ENCODE measurements at places on chromosomes 7 and 10.

GRCh38 chr10:3740157-3740871, 44.7 kb downstream of the KLF6 start:
- no peak for DNase-seq

DNA sequence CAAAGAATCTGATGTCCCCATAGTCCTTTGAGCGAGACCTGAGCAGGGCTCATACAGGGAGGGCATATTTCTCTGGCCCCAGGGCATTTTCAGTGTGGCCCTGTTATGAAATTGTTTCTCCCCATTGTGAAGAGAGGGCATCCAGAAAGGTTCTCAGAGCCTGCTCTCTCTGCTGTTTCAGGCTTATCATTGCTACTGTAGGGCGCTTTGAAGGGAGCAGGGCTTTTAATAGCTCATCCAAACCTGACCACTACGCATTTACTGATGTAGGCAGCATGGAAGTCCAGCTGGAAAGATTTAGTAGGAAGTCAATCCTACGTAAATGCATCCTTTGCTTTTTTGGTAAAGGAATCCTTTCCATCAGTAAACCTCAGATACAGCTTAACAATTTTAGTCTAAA, 68.1 kb downstream of the PRPF18 start:
- DNase-seq = no peak

- DNase-seq = no peak
These were observed 78.5 kb downstream of the SEC61G start for GRCh38 chr7:54680377-54681005.

GRCh38 chr10:71779641-71780040, 6.3 kb upstream of the VSIR start:
- no peak for DNase-seq

GRCh38 chr7:45660201-45660900, 86.2 kb downstream of the ADCY1 start:
- peak; percentile 76 for DNase-seq

GRCh38 chr10:99456931-99457288, 26.5 kb upstream of the GOT1 start:
- DNase-seq = no peak

DNA sequence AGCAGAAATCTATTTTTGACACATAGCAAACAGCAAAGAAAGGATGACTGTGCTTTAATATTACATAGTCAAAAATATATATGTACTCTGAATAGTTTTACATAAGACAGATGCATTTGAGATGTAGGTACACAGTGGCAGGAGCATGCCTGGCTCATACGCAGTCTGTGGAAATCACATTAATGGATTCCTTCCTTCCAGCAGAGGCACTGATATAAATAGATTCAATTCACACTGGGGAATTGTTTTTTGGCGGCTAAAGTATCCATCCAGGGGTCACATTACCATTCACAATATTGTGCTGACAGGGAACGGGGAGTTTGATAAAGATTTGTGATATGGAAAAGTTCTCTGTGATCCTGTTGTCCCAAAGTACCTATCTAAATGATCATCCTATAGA, 72.5 kb upstream of the AGR3 start:
- no peak for DNase-seq

DNA sequence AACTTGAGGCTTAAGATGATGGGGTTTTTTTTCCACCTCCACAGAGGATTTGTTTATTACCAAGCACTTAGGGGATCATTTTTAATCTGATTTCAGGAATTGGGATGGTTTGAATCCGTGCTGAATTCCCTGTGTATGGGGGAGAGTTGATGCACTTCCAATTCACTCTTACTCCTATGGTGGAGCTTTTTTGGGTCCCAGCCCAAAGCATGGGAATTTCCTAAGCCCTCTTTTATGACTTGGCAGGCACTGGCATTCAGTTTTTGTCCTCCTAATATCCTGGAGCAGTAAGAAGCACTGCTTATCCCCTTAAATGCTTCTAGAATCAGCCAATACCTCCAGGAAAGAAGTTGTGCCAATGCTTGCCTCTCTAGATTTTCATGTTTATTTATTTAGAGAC, 78.7 kb downstream of the HYCC1 start:
- DNase-seq = no peak
